Activated T-cell treated with anti-CD3 and anti-CD28 coated beads, Interleukin-2, amount 50 U/mL, for 4 hours (primary cell): ENCODE measurements at places on chromosomes 16 and 17.

GRCh38 chr17:43338886-43339516, 59.8 kb upstream of the ARL4D start:
- peak; percentile 66 for DNase-seq

GRCh38 chr16:84848986-84849634, 29.3 kb downstream of the CRISPLD2 start:
- no peak for DNase-seq

GRCh38 chr16:4358831-4359561, 7.9 kb upstream of the PAM16 start:
- DNase-seq, result peak; percentile 65

GRCh38 chr16:71754108-71754507, 29.6 kb upstream of the PHLPP2 start:
- DNase-seq, result no peak

DNA sequence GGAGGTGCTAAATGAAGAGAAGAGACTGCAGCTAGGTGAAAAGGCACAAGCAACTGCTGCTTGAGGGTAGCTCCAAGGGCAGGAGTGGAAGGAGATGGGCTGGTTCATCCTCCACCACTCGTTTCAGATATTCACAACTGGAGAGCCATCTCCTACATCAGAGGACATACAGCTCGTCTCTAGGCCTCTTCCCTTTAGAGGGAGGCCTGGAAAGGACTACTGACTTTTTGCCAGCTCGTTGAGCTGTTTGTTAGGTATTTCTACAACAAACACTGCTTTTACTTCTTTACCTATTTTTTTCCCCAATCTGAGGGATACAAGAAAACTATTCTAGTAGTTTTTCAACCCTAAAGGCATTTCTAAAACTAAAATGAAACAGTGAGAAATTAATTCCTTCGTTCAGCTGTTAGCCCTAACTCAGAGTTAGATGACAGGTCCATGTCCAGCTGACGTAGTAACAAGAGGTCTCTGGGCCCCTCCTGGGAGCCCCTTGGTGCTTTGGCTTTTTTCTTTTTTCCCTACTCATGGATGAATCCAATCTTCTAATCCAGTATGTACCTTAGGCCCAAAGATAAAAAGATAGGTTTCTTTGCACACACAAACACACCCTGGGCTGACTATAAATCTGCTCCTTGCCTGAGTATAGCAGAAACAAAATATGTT, 47.8 kb upstream of the TBX2 start:
- no peak for DNase-seq

DNA sequence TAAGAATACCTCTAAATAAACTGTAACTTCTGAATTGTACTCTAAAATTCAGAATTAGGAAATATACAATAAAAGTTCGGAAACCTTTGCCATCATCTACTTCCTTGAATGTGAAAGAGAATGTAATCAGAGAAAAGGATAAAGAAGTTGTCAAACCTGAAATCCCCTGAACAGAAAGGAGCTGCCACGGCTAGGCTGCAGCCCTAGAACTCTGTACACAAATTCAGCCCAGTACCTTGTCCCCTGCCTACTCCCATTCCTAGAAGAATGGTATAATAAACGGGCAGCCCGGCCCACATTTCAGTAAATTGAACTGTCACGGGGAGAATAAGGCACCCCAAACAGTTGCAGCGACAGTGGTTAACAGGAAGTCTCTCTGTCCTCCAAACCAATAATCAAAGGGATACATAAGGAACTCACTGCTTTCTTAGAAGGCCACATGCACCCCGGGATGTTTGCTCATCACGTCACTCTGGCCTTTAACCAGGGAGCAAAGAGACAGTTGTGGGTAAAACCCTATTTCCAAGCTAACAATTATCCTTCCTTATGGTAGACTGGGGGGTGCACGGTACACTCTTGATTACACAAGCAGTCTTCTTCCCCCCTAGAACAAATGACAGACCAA, 24.3 kb upstream of the RFFL start:
- peak; percentile 20 for DNase-seq

GRCh38 chr16:87392821-87393679, 914 bp downstream of the MAP1LC3B start:
- DNase-seq, result peak; percentile 26

DNA sequence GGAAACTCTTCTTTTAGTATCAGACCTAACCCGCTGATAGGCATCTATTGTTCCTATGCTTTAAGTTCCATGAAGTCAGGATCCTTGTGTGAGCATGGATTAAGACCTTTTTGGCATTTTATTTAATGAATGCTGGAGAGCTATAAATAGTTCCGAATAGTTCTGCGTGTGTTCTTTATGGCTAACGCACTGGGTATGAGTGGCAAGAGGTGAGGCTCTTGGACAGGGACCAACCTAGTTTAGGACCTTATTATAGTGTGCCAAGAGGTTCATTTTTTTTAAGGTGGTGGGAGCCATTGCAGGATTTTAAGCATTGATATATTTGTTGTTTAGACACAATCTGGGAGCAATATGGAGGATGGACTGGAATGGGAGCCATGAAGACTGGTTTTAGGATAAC, 71.8 kb downstream of the KPNA2 start:
- DNase-seq, result no peak

DNA sequence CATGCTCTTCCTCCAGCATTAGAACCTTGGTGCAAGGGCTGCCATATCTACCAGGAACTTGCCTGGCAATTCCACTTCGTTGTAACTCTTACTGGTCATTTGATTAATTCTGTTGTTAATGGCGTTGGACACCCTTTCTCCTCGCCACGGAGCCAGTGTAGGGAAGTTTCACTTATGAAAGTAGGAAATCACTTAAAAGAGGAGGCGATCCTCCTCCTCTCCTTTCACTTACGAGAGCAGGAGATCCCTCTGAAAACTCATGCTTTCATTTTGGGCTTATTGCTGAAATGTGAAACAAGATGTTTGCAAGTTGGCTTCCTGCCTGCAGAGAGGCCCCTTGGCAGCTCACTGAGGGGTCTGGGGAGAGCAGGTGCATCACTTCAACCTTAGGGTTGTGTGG, 226.0 kb downstream of the SNX29 start:
- no peak for DNase-seq

GRCh38 chr16:47213761-47214440, 70.2 kb upstream of the NETO2 start:
- no peak for DNase-seq

DNA sequence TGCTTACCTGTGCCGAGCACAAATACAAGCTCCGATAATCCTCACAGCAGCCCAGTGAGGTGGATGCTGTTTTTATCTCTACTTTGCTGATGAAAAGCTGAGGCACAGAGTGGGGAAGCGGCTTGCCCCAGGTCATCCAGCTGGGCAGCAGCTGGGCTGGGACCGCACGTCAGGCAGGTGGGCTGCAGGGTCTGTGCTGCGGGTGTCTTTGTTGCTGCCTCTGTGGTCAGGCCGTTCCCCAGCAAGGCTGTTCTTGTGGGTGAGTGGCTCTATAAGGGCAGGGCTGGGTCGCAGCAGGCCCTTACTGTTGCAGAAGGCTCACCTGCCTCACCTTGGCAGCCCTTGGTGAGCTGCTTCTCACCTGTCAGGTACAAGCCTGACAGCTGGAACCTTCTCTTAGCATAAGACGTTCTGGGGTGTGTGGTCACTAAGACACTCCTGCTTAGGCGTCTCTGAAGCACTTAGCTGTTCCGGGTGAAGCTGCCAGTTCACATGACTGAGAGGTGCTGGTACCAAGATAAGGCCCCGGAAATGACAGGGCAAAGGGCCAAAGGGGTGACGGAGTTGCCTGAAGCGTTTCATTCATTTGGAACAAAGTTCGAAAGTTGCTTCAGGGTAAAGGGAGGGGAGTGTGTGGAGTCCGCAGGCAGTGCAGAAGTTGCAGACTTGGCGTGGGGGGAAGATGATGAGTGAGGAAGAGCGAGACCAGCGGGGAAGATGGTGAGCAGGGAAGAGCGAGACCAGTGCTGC, 17.4 kb downstream of the IRF8 start:
- DNase-seq, result no peak

- peak; percentile 79 for DNase-seq
Measured at GRCh38 chr17:63698886-63699637, 863 bp downstream of the LIMD2 start.

GRCh38 chr17:6471531-6472465, 27.5 kb downstream of the PIMREG start:
- no peak for DNase-seq

- DNase-seq, result no peak
Measured at GRCh38 chr16:78916928-78917545, 683.5 kb downstream of the MAF start.
